ENCODE measurements at places on chromosomes 13 and 19.

DNA sequence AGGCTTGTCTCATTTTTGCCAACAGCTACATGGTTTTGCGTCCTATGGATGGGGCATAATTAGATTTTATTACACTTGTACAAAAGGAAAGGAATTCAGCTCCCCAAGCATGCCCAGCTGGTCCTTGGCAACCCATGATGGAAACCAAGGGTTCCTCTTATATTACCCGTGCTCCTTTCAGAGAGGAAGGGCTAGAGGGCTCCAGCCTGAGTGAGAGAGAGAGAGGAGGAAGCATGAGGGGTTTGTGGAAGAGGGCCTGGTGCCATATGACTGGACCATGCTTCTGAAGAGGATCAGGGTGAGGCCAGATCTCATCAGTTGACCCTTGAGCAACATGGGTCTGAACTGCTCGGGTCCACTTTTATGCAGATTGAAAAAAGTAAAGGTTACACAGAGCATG, 3.5 kb upstream of the RPS9 start:
- DNase-seq: no peak

- DNase-seq: no peak
Measured at GRCh38 chr13:75585153-75585552, 35.6 kb downstream of the UCHL3 start.

- DNase-seq: no peak
Measured at GRCh38 chr13:80591976-80592740, 251.2 kb upstream of the SPRY2 start.

- DNase-seq: no peak
Measured at GRCh38 chr13:97540696-97541095, 106.7 kb downstream of the RAP2A start.

DNA sequence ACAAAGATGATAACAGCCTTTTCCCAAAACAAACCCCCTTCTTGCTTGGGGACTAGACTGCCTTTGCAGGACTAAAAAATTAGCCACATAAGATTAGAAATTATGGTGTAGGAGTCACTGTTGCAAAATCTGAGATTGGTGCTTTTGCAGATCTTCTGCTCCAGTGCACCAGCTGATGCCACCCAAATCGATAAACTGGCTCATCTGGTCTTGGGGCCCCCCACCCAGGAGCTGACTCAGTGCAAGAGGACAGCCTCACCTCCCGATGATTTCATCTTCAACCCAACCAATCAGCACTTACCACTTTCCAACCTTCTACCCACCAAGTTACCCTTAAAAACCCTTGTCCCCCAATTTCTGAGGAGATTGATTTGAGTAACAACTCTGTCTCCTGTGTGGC, 47.1 kb upstream of the PEPD start:
- DNase-seq: no peak

DNA sequence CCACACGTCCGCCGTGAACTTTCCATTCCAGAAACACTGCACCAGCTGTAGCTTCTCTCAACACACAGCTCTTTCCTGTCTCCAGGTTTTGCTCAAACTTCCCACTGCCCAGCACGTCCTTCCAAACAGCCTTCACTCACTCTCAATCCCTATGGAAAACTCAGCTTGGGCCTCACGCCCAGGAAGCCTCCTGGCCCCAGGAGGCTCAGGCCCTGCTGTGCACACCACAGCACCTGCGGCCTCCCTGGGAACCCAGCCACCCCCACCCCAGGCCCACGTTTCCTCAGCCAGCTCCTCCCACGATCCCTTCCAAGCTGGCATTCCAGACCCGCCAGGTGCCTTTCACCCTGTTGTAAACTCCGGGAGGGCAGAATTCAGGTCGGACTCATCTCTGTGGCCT, 35.2 kb downstream of the C13orf46 start:
- DNase-seq: peak; percentile 63

- DNase-seq: peak; percentile 30
Measured at GRCh38 chr19:10565028-10565566, 713 bp downstream of the KRI1 start.

GRCh38 chr13:94878602-94879165, 166.3 kb upstream of the SOX21 start:
- no peak for DNase-seq

DNA sequence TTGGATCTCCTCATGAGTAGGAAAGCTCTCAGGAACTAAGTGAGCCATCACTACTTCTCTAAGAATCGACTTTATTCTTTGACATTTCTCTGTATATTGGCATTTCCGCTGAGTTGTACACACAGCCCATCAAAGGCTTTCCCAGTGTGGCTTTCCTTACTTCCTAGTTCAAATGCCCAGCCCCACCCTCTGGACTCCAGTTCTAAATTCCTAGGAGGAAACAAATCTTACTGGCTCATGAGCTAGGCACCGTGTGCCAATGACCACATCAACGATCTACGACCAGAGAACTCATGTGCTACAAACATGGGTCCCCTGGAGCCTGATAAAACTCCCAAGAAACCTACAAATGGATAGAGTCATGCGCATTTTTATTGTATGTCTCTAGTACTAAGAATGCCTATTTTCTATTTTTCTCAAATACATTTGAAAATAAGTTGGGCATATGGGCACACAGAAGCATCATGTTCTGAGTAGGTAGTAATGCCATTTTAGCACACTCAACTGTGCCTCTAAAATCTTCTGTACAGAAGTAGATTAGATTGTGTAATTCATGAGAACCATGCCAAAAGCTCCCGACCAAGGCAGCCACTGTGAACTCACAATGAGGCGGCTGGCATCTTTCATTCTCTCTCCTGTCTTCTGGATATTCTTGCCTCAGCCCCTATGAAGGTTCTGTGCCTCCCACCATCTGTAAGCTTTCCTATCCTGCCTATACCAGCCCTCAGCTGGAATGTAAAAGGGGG, 10.5 kb upstream of the RAP2A start:
- no peak for DNase-seq

DNA sequence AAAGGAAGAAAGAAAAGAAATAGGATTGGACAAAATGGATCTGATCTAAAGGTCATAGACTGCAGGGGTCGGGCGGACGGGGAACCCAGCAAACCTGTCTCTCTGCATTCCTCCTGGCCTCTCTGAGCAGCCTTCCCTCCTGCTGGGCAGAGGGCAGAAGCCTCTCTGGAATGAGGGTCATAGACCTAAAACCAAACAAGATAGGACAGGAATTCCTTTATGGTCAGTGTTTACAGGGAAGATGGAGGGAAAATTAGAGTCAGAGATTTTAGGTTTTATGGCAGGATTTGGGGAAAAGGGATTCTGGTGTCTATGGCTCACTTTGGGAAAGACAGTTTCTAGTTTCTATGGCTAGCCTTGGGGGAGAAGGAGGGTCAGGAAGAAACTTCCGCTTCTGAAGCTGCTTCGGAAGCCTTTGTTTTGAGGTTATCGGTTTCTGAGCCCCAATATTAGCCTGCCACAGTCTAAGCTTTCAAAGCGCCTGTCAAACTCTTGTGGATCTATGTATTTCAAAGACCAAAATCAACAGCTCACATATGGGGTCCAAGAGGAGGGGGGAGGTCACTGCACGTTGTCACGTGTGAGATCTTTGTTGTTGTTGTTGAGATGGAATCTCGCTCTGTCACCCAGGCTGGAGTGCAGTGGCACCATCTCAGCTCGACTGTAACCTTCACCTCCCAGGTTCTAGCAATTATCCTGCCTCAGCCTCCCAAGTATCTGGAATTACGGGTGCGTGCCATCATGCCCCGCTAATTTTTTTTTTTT, 18.9 kb upstream of the DPRX start:
- DNase-seq: no peak

GRCh38 chr19:11005521-11005920, 44.7 kb downstream of the SMARCA4 start:
- no peak for DNase-seq

DNA sequence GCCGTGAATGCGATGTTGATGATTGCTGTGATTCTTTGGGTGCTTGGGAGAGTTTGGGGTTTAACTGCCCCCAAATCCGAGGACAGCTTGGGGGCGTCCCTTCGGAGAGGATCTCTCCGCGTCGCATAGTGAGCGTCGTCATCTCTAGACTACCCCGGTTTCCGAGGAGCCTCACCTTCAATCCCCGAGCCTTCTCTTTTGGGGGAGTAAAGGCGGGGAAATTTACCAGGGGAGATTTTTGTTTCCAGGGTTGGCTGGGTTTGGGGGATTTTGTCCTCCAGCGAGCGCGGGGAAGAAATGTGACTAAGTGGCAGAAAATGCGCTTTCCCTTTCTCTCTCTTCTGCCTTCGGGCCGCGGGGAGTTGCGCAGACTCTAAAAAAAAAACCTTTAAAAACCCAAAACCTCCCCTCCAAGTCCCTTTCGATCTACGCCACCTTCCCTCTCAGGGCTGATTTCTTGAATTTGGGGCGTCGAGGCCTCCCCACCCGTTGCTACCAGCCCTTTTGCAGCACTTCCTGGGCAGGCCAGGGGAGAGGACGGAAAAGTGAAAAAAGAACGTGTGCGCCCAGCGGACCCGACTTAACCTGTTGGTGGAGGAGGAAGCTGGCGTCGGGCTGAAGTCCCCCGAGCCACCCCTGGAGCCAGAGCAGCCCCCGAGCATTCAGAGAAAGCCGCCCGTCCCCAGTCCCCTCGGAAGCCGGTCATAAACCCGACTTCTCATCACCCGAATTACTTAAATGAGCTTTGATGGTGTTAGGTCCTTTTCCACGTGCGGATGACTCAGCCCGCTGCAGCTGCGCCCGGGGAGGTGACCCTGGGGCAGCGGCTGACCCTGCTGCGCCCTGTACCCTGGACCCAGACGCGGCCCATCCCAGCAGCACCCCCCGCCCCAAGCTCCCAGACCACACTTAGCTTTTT, 17.7 kb downstream of the NFIX start:
- no peak for DNase-seq

- peak; percentile 94 for DNase-seq
Measured at GRCh38 chr13:33610438-33611120, 207.4 kb upstream of the RFC3 start.

DNA sequence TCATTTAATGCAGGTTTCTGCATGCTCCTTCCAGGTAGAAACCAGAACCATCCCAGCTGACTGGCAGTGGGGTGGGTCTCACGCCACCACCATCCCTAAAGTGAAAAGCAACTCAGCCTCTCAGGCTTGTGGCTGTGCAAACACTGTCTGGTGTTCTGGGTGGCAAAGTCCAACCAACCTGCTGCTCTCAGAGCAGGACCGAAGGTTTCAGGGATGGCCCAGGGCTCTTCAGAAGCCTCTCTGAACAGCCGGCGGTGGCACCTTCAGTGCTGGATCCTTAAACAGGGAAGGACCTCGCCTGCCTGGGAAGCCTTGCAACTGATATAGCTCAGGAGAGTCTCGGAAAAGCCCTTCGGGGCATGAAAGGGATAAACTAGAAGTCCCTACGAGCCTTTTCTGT, 100.8 kb downstream of the COL4A1 start:
- no peak for DNase-seq

DNA sequence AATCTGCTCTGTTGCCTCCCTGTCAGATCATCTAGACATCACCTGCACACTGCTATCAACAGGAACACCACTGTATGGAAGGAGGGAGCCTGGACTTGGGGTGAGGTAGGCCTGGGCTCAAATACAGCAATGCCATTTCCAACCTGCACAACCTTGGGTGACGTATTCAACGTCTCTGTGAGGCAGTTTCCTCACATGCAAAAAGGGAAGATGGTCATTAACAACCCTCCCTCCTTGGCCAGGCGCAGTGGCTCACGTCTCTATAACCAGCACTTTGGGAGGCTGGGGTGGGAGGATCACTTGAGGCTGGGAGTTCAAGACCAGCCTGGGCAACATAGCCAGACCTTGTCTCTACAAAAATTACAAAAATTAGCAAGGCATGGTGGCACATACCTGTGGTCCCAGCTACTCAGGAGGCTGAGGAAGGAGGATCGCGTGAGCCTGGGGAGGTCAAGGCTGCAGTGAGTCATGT, 13.1 kb downstream of the XRCC1 start:
- DNase-seq: no peak

- peak; percentile 45 for DNase-seq
Measured at GRCh38 chr19:5251096-5252065, 89.2 kb downstream of the PTPRS start.

GRCh38 chr13:72390909-72391308, 336.5 kb downstream of the MZT1 start:
- no peak for DNase-seq

DNA sequence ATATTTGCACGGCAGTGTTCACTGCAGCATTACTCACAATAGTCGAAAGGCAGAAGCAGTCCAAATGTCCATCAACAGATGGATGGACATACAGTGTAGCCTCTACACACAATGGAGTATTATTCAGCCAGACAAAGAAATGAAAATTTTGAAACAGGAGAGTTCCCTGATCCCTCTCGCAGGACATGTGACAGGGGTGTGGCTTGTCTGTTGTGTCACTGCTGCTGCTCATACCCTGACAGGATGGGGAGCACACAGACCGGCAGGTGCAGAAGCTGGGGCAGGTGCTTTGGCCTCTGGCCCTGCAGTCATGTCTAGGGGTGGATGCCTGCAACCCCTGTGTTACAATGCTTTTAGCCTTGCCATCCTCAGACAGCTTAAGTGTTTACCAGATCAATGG, 204.3 kb downstream of the EFNB2 start:
- no peak for DNase-seq

- peak; percentile 62 for DNase-seq
Measured at GRCh38 chr19:23075031-23075733, 41.6 kb upstream of the ZNF730 start.

GRCh38 chr19:50500060-50500752, 10.8 kb downstream of the JOSD2 start:
- DNase-seq: peak; percentile 14

GRCh38 chr13:43046259-43046658, 22.9 kb downstream of the DNAJC15 start:
- DNase-seq: no peak

DNA sequence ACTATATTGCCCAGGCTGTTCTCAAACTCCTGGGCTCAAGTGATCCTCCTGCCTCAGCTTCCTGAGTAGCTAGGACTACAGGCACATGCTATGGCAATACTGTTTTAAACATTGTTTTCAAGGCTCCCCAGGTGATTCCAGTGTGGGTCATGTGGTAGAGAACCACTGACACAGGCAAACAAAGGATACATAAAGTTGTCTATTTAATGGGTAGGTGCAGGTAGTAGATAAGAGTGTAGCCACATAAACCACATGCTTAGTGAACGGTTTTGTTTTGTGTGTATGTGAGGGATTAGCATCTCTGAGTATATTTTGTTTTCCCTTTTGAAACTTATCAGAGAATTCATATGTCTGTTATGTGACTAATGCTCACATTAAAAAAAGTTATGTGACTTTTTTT, 36.7 kb downstream of the USPL1 start:
- no peak for DNase-seq

Measured in NCI-H1092 treated with DMSO at 0.1 percent for 48 hours (cell line).